Urinary bladder (tissue), 4 donors: ENCODE measurements at places on chromosomes 7 and 10. TPM values are rescaled to one million over a fixed set of nuclear protein-coding genes. Genes with fewer than 3 reads are reported as not detected.

Gene PPP1R9A
- 28.6 TPM for total RNA-seq

Gene DHTKD1
- 25.0 TPM for total RNA-seq

Gene ITPRID1
- total RNA-seq, result not detected

Gene ZNF853
- 6.6 TPM for total RNA-seq

Gene OPN1SW
- total RNA-seq, result not detected

Gene AZGP1
- total RNA-seq, result 1.9 TPM

GRCh38 chr7:45203936-45204445 is 46.4 kb downstream of the RAMP3 start:
- DNase-seq, result no peak

DNA sequence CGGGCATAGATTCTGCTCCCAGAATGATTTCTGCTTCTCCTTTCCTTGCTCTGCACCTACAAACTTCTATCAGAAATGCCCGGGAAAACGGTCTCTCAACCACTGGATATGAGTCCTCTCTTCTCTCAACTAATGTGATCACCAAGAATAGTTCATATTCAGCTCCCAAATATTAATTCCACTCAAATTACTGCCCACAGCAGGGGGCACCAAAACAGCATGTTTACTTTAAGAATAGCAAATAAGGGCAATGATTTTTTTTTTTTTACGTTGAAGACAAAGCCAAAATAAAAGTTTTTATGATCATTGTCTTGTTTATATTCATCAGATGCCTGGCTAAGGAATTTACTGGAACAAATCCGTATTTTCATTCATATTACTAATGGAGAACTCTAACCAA is 94.9 kb upstream of the PRSS1 start:
- no peak for DNase-seq

- DNase-seq, result no peak
Measured at GRCh38 chr7:129159539-129159938, 15.0 kb downstream of the TSPAN33 start.

GRCh38 chr7:2190531-2190930 is 42.2 kb downstream of the MAD1L1 start:
- DNase-seq, result no peak

GRCh38 chr7:69633122-69633831 is 35.0 kb downstream of the AUTS2 start:
- peak; percentile 40 for DNase-seq

- DNase-seq, result no peak
Measured at GRCh38 chr10:11255156-11255555, 237.5 kb downstream of the CELF2 start.

- no peak for DNase-seq
Measured at GRCh38 chr7:74002474-74003017, 25.4 kb upstream of the ELN start.

GRCh38 chr7:44046321-44047061 is 2.0 kb downstream of the DBNL start:
- DNase-seq, result no peak

DNA sequence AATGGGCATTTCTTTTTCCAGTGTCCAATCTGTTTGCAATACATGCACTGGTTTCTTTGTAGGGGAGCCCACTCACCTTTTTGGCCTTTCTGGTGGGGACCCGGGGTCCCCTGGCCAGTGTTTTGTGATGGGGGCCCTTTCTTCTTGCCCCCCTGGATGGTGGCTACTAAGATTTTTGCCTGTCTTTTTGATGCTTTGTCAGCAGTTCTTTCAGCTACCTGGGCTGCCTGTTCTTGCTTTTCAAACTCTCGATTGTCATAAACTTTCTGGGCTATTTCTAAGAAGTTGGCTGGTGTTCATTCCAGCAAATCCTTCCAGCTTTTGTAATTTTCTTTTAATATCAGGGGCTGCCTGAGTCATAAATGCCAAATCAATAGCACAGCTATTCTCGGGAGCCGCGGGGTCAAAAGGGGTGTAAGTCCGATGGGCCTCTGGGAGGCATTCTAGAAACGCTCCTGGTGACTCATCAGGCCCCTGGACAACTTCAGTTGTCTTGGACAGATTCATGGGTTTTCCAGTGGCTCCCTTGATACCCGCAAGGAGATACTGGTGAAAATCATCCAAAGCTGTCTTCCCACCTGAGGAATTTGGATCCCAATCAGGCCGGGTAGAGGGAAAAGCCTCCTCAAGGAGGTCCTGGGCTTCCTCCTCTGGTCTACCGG is 79.0 kb downstream of the PRR15 start:
- no peak for DNase-seq
